ENCODE measurements at places on chromosomes 13 and 19.
A peak's percentile ranks its signal among the peaks of the same experiment; 100 is the strongest.

GRCh38 chr13:48126944-48127830 lies 32.3 kb upstream of the MED4 start:
- peak; percentile 32 for DNase-seq

DNA sequence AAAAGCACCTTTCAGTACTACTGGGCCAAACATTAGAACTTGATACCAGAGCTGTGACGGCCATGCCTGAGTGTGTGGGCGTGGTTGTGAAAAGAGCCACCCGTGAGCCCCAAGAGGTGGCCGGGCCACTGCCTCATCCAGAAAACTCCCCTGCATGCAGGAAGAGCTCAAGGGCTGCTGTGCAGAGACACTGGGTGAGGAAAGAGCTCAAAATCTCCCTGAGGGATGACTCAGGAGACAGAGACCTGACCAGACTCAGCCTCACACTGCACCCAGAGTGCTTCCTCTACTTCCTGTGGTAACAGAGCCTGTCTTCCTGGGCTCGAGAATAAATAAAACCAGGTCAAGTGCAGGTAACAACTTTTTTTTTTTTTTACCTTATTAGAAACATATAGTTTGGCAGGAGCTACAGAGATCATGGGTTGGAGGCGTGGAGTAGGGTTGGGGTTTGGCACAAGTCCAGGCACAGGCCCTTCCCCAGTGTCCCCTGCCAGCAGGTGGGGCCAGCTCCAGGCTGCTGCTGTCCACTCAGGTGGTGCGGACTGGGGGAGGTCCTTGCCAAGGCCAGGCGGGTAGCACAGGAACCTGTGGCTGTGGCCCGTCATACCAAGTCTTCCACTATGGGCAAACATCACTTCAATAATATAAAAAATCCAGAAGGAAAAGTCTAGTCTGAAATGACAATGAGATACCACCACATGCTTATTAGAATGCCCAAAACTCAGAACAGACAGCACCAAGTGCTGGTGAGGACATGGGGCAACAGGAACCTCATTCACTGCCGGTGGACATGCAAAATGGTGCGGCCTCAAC lies 25.5 kb downstream of the ELL start:
- peak; percentile 93 for DNase-seq

GRCh38 chr19:28196961-28197360 lies 1016.0 kb downstream of the UQCRFS1 start:
- no peak for DNase-seq

GRCh38 chr13:39580881-39581575 lies 22.0 kb downstream of the LHFPL6 start:
- no peak for DNase-seq

DNA sequence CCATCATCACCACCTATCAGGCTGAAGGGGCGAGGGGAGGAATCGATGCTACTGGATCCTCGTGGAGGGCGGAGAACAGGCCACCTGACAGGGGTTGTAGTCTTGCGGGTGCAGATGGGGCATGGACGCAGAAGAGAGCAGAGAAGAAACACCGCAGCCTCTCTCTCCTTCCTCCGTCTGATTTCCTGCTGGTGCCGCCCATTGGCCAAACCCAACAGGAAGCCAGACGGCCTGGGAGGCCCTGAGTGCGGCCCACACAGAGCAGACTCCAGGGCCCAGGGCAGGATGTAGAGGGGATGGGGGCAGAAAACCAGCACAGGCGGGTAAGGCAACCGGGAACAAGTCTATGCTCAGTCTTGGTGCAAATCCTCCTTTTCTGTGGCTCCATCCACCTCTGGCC lies 15.4 kb downstream of the CEBPA start:
- DNase-seq, result no peak

- DNase-seq, result no peak
Observed at GRCh38 chr13:20369886-20370361, 137.8 kb upstream of the GJB6 start.

GRCh38 chr19:10921199-10921909 lies 7.1 kb downstream of the YIPF2 start:
- DNase-seq, result no peak

GRCh38 chr13:42926555-42926954 lies 65.5 kb downstream of the EPSTI1 start:
- DNase-seq, result no peak

DNA sequence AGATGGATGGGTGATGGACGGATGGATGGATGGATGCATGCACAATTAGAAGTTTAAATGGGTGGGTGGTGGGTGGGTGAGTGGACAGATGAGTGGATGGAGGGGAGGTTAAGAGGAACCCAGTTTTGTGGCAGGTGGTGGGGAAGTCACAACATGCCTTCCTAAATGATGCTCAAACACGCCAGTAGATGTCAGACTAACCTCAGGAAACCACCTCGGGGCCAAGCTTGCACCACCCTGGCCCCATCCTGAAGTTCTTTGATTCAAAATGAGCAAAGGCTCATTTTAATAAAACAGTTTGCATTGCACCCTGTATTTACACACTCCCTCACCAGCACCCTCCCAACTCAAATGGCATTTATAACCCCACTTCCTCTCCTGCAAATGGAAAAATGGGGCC lies 91.4 kb upstream of the CACNA1A start:
- peak; percentile 8 for DNase-seq

- DNase-seq, result no peak
Observed at GRCh38 chr13:74795526-74795925, 661.3 kb upstream of the KLF12 start.

DNA sequence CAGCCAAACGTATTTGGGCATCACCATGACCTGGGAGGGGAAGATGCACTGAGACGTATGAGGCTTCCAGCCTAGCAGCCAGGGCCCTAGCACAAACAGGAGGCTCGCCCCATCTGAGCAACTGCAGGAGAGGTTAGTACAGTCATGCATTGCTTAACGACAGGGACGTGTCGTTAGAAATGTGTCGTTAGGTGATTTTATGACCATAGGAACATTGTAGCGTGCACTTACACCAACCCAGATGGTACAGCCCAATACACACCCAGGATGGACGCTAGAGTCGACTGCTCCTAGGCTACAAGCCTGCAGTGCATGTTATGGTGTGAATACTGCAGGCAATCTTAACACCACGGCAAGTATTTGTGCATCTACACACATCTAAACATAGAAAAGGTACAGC lies 9.3 kb downstream of the CD177 start:
- DNase-seq, result no peak

- DNase-seq, result no peak
Observed at GRCh38 chr19:33905473-33905936, 108.8 kb downstream of the KCTD15 start.

DNA sequence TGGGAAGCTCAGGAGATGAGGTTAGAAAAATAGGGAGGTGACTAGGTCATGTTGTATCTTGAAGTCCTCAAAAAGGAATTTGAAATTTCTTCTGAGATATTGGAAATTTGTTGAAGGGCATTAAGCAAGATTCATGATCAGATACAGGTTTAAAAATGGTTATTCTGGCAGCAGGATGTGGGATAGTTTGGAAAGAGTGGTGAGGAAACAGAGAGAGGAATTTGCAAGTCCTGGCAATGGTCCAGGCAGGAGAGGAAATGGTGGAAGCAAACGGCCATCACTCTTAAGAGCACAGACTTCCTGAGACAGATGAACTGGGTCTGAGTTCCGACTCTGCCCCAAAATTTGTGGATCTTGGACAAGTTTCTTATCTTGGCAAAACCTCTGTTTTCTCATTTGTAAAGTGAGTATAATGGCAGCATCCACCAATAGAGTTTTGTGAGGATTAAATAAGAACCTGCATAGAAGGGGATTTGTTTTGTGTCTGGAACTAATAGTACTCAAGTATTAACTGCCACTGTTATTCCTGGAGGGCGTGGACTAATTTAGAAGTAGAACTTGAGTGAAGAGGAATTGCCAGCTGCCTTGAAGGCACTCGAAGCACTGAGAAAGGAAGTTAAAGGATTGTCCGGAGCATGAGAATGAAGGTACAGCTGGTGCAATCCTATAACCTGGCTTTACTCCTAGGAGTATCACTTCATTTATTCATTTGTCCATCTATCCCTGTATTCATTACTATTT lies 99.6 kb downstream of the CCNA1 start:
- no peak for DNase-seq

GRCh38 chr19:18760440-18761383 lies 30.4 kb downstream of the COMP start:
- no peak for DNase-seq

GRCh38 chr13:45108716-45109101 lies 11.6 kb upstream of the GTF2F2 start:
- no peak for DNase-seq

- no peak for DNase-seq
Observed at GRCh38 chr13:81051873-81052272, 710.9 kb upstream of the SPRY2 start.

- no peak for DNase-seq
Observed at GRCh38 chr13:38024431-38024830, 154.9 kb upstream of the TRPC4 start.

DNA sequence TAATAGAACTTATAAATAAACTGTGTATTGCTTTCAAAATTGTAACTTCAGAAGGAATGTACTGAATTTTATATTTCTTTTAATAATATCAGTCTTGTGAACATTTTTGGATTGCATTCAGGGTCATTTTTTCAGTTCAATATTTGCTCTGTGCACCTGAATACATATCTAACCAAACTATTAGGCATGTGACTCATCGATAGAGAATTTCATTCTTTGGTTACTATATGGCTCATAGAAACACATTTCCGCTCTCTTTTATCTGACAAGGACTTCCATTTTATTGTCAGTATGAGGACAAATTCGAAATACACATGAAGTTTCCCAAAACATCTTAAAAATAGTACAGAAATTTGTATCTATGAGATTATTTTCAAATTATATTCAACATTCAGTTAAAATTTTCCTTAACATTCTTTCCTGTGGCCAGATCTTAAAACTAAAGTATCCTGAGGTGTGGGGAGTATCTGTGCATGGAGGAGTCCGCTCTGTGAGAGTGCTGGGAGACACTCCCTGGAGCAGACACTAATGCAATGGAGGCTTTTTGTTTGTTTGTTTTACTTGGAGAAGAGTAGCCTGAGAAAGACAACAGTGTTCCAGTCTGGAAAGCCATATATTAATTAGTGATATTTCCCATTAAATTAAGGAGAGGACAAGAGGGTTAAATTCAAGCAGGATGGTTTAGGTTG lies 483.6 kb downstream of the PCDH20 start:
- DNase-seq, result no peak

DNA sequence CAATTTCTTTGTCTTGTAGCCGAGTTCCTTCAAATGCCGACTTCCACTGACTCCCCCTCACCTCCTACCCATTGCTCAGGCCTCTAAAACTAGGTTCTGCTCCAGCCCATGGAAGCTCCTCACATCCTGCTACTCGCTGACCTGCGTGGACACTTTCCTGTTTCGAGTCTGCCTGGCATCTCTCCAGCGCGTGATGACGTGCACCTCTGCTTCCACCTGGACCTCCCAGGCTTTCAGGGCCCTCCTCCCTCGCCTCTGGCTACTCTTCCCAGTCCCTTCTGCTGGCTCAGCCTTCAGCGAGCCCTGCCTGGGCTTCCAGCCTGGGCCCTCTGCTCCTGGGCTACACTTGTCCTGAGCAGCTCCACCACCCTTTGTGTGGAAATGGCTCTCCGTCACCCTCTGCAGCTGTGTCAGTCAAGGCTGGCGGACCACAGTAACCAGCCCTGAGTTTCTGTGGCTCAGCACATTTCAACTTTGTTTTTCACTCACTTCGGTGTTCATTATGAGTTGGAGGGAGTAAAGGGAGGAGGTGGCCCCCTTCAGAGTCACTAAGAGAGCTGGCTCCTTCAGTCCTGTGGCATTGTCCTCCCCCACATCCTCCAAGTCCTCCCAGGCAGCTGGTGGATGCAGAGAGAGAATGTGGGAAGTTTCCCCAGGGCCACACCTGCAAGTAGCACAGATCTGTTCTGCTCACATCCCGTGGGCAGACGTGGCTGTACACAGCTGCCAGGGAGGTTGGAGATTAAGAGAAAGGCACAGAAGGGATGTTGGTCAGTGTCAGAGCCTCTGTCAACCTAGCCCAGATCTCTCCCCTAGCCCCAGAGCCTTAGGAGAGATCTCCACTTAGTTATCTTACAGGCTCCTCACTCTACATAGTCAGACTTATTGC lies 49.4 kb downstream of the SERP2 start:
- DNase-seq, result no peak

DNA sequence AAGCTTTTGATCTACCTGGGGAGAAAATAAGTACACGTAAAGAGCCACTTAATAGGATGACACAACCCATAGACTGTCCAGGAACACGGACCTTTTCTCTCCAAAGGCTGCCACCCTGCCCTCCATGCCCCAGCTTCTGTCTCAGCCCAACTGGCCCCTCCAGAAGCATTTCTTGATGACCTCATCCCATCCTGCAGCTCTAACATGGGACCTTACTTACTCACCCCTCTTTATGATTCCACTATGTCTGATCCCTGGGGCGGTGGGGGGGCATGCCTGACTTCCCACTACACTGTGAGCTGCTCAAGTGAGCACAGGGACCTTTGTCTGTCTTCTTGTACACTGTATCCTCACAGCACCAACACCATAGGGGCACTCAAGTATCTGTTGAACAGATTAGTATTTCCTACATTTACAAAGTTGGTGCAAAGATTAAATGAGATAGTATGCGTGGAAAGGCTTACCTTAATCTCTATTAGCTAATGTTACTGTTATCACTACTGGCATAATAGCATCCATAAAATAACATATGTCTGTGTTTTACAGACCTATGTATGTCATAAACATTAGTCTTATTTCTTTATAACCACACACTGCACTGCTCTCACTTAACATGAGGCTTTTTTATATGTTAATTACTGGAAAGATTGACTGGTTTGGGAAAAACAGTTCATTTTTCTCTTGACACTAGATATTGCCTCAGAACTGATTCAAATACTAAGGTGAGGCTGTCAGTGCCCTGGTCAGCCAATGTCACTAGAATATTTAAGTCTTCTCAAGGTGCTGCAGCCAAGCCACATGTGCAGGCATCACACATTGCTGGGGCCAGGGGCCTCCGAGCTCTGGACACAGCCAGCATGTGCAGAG lies 100.9 kb downstream of the FOXO1 start:
- no peak for DNase-seq

- DNase-seq, result no peak
Observed at GRCh38 chr13:57345526-57345925, 178.5 kb downstream of the PRR20E start.

- DNase-seq, result no peak
Observed at GRCh38 chr19:2228157-2229030, 7.7 kb downstream of the PLEKHJ1 start.

DNA sequence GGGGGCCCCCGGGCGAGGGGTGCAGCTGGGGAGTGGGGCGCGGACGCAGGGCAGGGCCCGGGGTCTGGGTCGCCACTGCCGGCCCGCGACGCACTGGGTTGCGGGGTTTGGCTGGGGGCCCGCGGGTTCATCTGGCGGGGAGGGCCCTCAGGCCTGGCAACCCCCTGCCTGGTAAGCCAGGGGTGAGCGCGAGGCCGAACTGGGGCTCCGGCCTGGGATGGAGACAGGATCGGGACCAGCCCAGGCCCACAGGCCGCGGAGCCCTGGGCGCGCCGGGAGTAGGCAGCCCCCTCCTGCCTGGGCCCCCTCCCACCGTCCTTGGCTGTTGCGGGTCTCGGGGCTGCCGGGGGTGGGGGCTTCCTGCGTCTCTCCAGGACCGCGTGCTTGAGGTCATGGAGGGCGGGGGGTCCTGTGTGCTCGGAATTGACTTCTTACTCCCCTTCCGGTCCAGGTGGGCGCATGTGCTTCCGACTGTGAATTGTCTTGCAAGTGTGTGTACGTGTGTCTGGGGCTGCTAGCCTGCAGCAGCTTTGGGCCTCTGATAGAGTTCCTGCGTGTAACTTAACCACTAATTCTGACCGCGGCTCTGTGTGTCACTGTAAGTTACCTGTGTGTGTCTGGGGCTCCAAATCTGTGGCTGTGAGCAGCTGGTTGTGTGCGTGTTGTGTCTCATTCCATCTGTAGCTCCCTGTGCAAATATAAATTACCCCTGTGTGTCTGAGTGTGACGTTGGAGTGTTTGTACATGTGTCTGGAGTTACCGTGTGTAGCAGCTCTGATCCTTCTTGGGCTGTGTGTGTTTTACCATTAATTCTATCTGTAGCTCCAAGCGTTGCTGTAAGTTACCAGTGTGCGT lies 751 bp downstream of the GRAMD1A start:
- DNase-seq, result peak; percentile 13

Data from LNCaP clone FGC (cell line).